ENCODE measurements at places on chromosomes 5 and 9. TPM values are rescaled to one million over a fixed set of nuclear protein-coding genes. Genes with fewer than 3 reads are reported as not detected.
A peak's percentile ranks its signal among the peaks of the same experiment; 100 is the strongest.

DNA sequence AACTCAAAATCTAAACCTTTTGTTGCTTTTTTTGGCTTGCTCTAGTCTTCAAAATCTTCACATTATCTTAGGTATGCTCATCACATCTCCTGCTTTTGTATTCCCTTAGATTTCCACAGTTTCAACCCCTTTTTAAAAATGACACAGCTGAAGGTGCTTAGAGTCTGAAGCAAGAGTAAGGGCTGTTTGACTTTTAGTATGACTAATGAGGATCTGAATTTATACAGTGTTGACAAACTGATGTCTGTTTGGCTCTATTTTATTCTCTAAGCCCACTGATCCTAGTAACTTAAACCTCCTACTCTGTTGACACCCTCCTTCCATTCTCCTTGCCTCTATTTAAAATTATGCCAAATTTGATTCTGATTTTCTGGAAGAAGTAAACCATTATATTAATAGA lies 200.1 kb downstream of the MCTP1 start:
- DNase-seq: no peak

SAPCD2 gene
- total RNA-seq: 7.5 TPM

TXN gene
- 195 TPM for total RNA-seq

SPATA31C2 gene
- not detected for total RNA-seq

DNA sequence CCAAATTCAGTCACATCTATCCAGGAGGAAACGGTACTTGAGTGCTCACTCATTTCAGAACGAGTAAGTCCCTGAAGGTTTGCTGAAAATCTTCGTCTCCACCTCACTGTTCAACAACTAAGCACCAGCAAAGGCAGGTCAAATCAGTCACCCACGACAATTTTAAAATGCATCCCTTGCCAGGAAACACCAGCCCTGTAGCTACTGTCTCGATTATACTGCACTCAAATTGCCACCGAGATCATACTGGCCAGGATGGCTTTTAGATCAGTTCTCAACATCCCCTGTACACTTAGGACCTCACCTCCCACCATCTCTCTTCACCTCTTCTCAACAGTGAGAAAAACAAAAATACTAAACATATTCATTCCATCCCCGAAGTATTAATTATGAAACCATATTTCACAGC lies 298.6 kb downstream of the AGTPBP1 start:
- DNase-seq: no peak

NUDT12 gene
- total RNA-seq: 38.9 TPM

DNA sequence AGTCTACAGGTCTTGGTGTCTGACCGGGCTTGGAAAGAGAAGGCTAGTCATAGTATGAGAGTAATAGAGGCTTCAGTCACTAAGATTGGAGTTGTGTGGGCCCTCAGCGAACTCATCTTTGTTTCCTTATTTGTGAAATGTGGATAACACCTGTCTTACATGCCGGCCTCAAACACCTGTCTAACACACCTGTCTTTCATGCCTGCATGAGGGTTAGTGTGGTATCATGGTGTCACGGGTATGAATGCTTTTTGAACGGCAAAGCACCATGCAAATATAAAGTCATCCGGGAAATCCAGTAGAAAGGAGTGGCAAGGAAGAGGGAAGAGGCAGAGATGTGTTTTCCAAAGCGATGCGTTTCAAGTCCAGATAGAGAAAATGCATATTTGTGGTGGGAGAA lies 25.5 kb downstream of the GRAMD2B start:
- no peak for DNase-seq

GRCh38 chr5:168848569-168848968 lies 269.4 kb upstream of the PANK3 start:
- no peak for DNase-seq

- no peak for DNase-seq
These were observed 124.3 kb upstream of the MOCS2 start for GRCh38 chr5:53233645-53234405.

- peak; percentile 92 for DNase-seq
These were observed at the start of gene SLC2A6 for GRCh38 chr9:133478851-133479711. Gene SLC2A6 (minus strand): TSS chr9:133479099. CDS start chr9:133479059, 40 bp downstream.

TRAF1 gene
- total RNA-seq: 4.0 TPM

DNA sequence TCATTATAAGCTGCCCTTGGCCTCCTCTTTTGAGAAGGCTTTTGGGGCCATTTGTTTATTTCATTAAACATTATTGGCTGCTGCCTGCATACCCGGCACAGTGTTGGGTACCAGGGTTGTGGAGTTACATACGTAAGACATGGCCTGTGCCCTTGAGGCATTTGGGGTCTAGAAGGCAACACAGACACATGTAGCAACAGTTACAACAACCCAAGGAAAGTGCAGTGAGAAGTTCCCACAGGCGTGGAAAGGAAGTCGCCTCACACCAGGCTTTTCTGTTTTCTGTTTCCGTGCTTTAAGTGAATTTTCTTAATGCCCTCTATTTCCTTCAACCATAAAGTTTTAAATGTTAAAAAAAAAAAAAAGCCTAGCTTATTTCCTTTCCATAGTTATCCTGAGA lies 47.4 kb downstream of the GALNT10 start:
- no peak for DNase-seq

GRCh38 chr5:98942847-98943246 lies 14.0 kb upstream of the CHD1 start:
- DNase-seq: no peak

SPATA31A3 gene
- total RNA-seq: not detected

GRCh38 chr5:173202266-173202875 lies 32.6 kb downstream of the NKX2-5 start:
- no peak for DNase-seq

DNA sequence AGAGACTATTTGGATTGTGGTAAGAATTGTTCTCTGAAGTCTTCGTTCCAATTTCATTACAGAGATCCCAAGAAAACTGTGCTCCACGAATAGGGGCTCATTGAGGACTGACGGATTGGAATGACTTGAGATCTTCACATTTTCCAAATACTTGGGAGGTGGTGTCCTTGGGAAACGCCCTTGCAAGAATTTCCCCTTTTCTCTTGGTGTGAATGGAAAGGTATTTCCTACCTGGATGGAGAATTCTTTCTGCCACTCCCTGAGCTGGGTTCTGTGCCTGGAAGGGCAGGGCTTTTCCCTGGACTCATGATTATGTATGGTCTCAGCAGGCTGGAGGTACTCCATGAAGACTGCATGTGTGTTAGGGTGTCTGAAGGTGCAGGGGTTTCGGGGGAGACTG lies 53.9 kb downstream of the SNX18 start:
- DNase-seq: no peak

- no peak for DNase-seq
These were observed 82.5 kb downstream of the PRRT1B start for GRCh38 chr9:131627648-131628458.

DRD1 gene
- total RNA-seq: 0.80 TPM

FST gene
- 15.3 TPM for total RNA-seq

BARX1 gene
- 0.50 TPM for total RNA-seq

GRCh38 chr9:93304574-93305496 lies 120.9 kb downstream of the WNK2 start:
- DNase-seq: peak; percentile 80

GRCh38 chr9:113309204-113309813 lies 6.1 kb upstream of the RNF183 start:
- peak; percentile 61 for DNase-seq

APBA1 gene
- 12.0 TPM for total RNA-seq

DBH gene
- total RNA-seq: not detected

DNA sequence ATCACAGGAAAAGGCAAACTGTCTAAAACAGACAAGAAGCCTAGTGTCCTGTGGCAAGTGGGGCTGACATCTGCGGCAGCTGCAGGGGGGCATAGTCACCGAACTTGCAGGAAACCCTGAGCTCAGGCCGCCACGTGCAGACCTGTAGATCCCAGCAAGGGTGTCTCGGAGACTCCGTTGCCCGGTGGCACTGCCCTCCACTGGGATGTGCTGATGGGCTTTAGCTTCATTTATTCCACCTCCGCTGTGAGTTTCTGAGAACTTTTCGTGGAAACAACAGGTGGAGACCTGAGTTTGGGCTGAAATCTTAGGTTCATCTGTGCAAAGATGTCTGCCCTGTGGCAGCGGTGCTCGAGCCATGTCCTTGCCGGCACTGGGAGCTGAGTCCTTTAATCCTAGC lies 22.1 kb downstream of the CEP72 start:
- no peak for DNase-seq

GRCh38 chr5:65066387-65067146 lies 297.8 kb downstream of the CWC27 start:
- DNase-seq: no peak

DNA sequence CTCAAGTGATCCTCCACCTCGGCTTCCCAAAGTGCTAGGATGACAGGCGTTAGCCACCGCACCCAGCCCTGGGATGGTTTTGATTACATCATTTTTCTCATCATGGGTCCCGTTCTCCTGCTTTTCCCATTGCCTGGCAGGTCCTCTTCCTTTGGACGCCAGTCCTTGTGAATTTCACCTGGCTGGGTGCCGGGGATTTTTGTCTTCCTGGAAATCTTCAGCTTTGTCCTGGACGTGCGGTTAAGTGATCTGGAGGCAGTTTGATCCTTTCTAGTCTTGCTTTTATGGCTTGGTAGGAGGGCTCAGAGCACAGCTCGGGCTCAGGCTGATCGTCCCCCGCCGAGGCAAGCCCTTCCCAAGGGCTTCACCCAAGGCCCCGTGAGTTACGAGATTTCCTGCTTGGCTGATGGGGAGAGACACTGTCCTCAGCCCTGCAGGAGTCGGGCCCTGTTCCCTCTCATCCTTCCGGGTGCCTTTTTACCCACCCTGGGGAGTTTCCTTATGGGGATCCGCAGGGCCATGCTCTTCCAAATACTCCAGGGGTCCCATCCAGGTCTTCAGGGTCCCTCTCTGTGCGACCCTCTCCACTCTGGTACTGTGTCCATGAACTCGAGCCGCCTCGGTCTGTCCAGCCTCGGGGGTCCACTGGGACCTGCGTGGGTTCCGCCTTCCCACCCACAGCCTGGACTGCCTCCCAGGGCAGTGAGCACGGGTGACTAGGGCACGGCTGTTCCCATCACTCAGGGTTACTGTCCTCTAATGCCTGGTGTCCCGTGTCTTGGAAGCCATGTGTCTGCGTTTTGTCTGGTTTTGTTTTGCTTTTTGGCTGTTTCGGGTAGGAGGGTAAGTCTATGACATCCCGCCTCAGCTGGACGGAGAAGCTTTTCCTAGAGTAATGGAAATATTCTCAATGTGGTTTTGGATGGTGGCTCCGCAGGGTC lies 22.3 kb upstream of the EGFL7 start:
- no peak for DNase-seq

F2RL2 gene
- total RNA-seq: 2.6 TPM

DNA sequence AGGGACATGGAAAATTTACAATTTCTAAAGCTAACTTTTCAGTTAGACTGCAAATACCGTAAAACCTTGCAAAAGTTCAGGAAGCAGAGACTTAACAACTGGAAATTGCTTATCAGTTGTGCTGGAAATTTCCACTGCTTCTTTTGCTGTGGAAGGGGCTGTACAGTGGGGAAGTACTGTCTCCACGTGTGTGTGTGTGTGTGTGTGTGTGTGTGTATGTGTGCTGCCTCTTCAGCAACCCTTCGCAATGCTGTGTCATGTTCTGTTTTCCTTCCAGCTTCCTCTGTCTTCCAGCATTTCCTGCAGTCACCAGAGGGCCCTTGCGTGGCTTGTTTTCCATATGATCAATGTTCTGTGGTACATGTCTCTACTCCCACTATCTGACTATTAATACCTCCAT lies 87.5 kb upstream of the RANBP3L start:
- peak; percentile 41 for DNase-seq

- DNase-seq: peak; percentile 9
These were observed 28.2 kb upstream of the PPP2R2B start for GRCh38 chr5:146906803-146907202.

FAM81B gene
- total RNA-seq: 0.80 TPM

- no peak for DNase-seq
These were observed 282.1 kb downstream of the CRB2 start for GRCh38 chr9:123637945-123638634.

GRCh38 chr5:172715931-172716682 lies 54.9 kb downstream of the DUSP1 start:
- DNase-seq: no peak

FCN1 gene
- not detected for total RNA-seq

- no peak for DNase-seq
These were observed 22.1 kb downstream of the IPPK start for GRCh38 chr9:92647671-92648473.

SH3RF2 gene
- total RNA-seq: 35.1 TPM

UBLCP1 gene
- total RNA-seq: 20.2 TPM

DNA sequence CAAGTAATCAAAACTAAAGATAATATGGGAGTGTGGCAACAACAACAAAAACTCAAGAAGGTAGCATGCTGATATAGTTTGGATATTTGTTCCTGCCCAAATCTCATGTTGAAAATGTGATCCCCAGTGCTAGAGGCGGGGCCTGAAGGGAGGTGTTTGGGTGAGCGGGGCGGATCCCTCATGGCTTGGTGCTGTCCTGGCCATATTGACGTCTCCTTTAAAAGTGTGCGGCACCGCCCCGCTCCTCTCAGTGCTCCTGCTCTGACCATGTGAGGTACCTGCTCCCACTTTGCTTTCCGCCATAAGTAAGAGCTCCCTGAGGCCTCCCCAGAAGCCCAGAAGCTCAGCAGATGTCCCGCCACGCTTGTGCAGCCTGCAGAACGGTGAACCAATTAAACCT lies 25.6 kb downstream of the MED27 start:
- no peak for DNase-seq

SKIC3 gene
- total RNA-seq: 93.3 TPM

GPRIN1 gene
- total RNA-seq: 1.4 TPM

- no peak for DNase-seq
These were observed 183.2 kb upstream of the MAP3K1 start for GRCh38 chr5:56632199-56632598.

OBP2B gene
- total RNA-seq: not detected

DNA sequence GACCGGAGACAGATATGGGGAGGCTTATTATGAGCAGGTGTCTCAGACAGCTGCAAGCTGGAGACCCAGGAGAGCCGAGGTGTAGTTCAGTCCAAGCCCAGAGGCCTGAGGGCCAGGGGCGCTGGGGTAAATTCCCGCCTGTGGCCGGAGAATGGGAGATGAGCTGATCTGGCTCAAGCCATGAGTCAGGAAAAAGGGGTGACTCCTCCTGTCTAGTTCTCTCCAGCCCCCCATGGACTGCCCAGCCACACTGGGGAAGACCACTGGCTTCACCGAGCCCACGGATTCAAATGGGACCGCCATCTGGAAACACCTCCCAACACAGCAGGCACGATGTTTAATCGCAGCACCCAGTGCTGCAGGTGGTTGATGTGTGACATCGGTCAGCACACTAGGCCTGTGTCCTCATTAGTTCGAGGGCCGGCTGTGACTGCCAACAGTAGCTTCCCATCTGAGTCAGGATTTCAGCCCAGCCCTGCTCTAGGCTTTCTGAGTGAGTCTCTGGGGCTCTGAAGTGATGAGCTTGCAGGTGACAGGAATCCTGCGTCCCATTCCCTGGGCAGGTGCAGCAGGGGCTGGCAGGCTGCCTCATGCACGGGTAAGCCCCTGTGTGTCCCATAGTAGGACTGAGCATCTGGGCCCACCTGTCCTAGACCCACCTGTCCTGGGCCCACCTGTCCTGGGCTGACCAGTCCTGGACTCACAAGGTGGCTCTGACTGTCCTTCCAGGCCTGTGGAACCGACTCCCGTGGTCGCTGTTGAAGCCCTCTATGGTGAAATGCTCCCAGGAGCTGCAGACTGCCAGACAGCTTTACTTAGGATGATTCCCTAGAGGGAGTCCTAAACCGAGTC lies 49.7 kb downstream of the AHRR start:
- no peak for DNase-seq

Data from hepatocyte (in vitro differentiated cells).